ENCODE measurements at places on chromosomes 6 and 20.
A peak's percentile ranks its signal among the peaks of the same experiment; 100 is the strongest.

DNA sequence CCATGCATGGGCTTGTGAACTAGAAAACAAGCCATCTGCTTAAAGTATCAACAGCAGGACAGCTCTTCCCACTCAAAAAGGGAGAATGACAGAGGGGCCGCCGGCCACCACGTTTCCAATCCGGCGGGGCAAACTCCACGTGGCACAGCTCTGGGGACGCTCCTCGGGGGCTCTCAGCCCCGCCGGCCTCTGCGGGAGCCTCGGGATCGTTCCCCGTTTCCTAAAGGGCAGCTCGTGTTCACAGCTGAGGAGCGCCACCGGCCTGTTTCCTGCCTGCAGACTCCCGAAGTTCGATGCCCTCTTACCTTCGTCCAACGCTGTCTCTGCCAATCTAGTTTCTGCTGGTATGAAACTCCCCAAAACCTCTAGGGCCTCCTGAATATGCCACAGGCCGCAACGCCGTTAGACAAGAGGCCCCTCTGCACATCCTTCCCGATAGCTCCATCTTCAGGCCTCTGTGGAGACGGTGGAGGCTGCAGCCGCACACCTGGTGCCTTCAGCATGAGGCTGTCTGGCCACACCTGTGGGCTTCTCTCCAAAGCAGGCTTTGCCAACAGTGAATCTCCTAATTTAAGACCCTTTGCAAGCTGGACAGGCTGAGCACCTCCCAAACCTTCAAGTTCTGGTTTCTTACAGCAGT is 46.5 kb downstream of the KCNQ2 start:
- no peaks in the 10 kb centered on the region for H3K36me3 ChIP-seq
- H3K4me1 ChIP-seq: no peaks in the 10 kb centered on the region
- no peak overlapping the region for H3K27ac ChIP-seq
- no peak for DNase-seq
- H3K4me3 ChIP-seq: no peak overlapping the region

DNA sequence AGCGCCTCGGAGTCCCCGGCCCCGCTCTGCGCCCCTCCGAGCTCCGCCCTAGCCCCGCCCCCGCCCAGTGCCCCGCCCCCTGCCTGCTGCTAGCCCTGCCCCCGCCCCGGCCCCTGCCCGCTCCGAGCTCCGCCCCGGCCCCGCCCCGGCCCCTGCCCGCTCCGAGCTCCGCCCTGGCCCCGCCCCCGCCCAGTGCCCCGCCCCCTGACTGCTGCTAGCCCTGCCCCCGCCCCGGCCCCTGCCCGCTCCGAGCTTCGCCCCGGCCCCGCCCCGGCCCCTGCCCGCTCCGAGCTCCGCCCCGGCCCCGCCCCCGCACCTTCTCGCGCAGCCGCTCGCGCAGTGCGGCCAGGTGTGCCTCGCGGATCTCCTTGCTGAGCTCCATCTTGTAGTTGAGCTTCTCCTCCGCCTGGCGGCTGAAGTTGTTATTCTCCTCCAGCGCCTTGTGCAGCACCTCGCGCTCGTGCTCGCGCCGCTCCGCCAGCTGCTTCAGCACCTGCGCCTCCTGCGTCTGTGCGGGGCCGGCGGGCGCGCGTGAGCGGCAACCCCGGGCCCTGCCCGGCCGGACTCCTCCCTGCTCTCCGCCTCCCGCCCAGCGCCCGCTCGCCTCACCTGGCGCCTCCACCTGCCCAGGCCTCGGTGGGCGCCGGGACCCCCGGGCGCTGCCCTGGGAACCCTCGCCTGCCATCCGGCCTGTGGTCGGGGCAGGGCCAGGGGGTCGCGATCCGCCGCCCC is 11.3 kb downstream of the STMN3 start:
- peak overlapping the region; percentile 75 for H3K4me3 ChIP-seq
- H3K4me1 ChIP-seq: peaks cover 26% of the 10 kb centered on the region
- H3K27ac ChIP-seq: peak overlapping the region; percentile 20
- peak; percentile 99 for DNase-seq
- H3K36me3 ChIP-seq: peaks cover 2% of the 10 kb centered on the region

- DNase-seq: no peak
- peaks cover 6% of the 10 kb centered on the region for H3K4me1 ChIP-seq
- H3K27ac ChIP-seq: no peak overlapping the region
- H3K4me3 ChIP-seq: no peak overlapping the region
- no peaks in the 10 kb centered on the region for H3K27me3 ChIP-seq
These were observed 153.6 kb upstream of the CST7 start for GRCh38 chr20:24795436-24795835.

- H3K4me1 ChIP-seq: peaks cover 32% of the 10 kb centered on the region
- H3K4me3 ChIP-seq: no peak overlapping the region
- no peak for DNase-seq
- H3K27ac ChIP-seq: no peak overlapping the region
These were observed 25.8 kb upstream of the CEP85L start for GRCh38 chr6:118677193-118677592.

GRCh38 chr20:38673725-38674091 is 50.6 kb upstream of the SLC32A1 start:
- H3K27me3 ChIP-seq: peaks cover 44% of the 10 kb centered on the region
- H3K4me1 ChIP-seq: peaks cover 5% of the 10 kb centered on the region
- no peak for DNase-seq

DNA sequence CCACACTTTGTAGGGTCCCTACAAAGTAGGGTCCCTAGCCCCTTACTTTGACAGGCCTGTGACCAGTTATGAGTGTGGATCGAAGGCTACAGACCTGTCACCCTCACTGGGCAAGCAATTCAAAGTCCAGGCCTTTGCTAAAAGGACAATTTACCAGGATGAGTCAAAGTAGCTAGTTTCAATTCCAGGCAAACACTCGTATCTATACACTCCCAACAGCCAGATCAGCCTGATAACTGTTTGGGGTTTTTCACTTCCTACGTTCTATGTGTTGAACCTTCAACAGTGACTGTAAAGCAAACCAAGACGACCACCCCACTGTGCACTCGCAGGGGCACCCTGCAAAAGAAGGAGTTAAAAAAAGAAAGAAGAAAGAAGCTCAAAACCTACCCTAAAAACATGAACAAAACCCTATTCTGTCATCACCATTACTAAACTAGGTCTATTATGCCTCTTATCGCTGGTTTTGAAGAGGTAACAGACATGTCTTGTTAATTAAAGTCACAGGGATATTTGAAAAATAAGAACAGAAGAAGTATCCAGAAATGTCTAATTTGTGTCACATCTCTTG is 3.2 kb downstream of the GFOD1 start:
- peak; percentile 73 for DNase-seq
- H3K36me3 ChIP-seq: peaks cover 6% of the 10 kb centered on the region
- peaks cover 54% of the 10 kb centered on the region for H3K4me1 ChIP-seq
- peaks cover 9% of the 10 kb centered on the region for H3K27me3 ChIP-seq
- peak overlapping the region; percentile 69 for H3K4me3 ChIP-seq

DNA sequence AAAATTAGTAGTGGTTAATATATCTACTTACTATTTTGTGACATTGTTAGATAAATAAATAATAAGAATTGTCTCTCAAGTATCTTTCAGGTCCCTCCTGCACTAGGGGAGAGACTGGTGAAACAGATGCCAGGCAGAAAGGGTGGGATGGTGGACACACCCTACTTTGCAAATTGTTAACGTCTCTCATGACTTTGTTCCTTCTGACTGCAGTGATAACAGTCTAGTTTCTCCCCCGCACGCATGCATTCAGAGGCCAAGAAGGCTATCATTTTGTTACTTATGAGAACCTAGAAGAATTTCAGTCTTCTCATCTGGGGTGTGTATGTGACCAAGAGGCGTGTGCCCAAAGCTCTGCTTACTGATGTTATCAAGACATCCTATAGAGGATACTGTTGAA is 152.3 kb downstream of the EDN1 start:
- no peak overlapping the region for H3K27ac ChIP-seq
- peaks cover 3% of the 10 kb centered on the region for H3K4me1 ChIP-seq
- H3K4me3 ChIP-seq: no peak overlapping the region
- DNase-seq: no peak

DNA sequence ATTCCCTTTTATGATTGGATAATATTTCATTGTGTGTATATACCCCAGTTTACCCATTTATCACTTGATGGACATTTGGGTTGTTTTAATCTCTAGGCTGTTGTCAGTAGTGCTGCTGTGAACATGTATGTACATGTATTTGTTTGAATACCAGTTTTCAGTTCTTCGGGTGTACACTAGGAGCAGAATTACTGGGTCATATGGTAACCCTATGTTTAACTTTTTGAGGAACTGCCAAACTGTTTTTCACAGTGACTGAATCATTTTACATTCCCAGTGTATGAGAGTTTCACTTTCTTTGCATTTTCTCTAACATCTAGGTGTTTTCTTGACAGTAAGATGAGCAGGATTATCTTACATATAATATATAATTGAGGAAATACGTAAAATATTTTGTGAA is 44.7 kb upstream of the ADIG start:
- H3K27me3 ChIP-seq: no peaks in the 10 kb centered on the region
- H3K27ac ChIP-seq: no peak overlapping the region
- peaks cover 66% of the 10 kb centered on the region for H3K36me3 ChIP-seq
- peaks cover 13% of the 10 kb centered on the region for H3K4me1 ChIP-seq
- no peak for DNase-seq
- H3K4me3 ChIP-seq: no peak overlapping the region

GRCh38 chr20:21024420-21024819 is 81.7 kb downstream of the LINC00237 start:
- no peak overlapping the region for H3K4me3 ChIP-seq
- no peaks in the 10 kb centered on the region for H3K36me3 ChIP-seq
- DNase-seq: no peak
- H3K27me3 ChIP-seq: peaks cover 25% of the 10 kb centered on the region
- H3K27ac ChIP-seq: no peak overlapping the region

GRCh38 chr6:4287811-4288244 is 152.5 kb upstream of the ECI2 start:
- H3K27me3 ChIP-seq: peaks cover 4% of the 10 kb centered on the region
- no peak overlapping the region for H3K4me3 ChIP-seq
- H3K36me3 ChIP-seq: no peaks in the 10 kb centered on the region
- DNase-seq: no peak
- H3K4me1 ChIP-seq: no peaks in the 10 kb centered on the region

GRCh38 chr6:20632696-20633095 is 98.4 kb downstream of the CDKAL1 start:
- no peaks in the 10 kb centered on the region for H3K27me3 ChIP-seq
- peaks cover 16% of the 10 kb centered on the region for H3K36me3 ChIP-seq
- peaks cover 20% of the 10 kb centered on the region for H3K4me1 ChIP-seq
- no peak overlapping the region for H3K27ac ChIP-seq
- DNase-seq: no peak

GRCh38 chr6:33673851-33674250 is 37.6 kb downstream of the UQCC2 start:
- DNase-seq: no peak
- H3K36me3 ChIP-seq: peaks cover 41% of the 10 kb centered on the region
- H3K27me3 ChIP-seq: no peaks in the 10 kb centered on the region

DNA sequence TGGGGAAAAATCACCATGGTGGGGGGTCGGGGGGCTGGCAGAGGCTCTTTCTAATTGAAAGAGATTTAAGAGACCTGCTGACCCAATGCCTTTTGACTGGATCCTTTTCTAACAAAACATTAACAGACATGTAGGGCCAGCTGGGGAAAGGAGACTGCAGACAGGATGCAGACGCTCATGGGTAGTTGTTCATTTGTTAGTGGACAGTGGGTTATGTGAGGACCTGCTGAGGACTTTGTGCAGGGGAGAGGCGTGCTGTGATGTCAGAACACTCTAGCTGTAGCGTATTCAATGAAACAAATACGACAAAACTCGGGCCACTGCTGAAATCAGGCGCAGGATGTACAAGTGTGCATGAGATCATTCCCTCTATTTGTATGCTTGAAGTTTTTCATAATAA is 1.2 kb downstream of the IP6K3 start:
- H3K4me1 ChIP-seq: peaks cover 3% of the 10 kb centered on the region
- peaks cover 15% of the 10 kb centered on the region for H3K27me3 ChIP-seq
- no peak for DNase-seq

DNA sequence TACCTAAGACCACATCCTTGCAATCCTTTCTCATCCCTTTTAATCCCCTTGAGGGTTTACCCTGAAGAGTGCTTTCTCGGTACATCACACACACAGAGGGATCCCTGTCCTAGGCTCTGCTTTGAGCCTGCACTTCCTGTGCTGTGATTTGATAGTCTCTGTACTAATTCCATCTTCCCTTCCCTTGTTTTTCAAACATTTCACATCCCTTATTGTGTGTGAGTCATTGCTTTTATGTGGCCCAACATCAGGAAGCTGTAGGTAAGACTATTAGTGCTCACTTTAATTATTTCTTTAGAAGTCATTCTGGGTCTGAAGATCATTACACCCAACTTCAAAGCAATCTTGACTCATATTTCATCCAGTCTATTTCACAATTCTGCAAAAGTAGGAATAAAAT is 57.2 kb upstream of the ANKEF1 start:
- DNase-seq: no peak
- peaks cover 6% of the 10 kb centered on the region for H3K27me3 ChIP-seq
- no peak overlapping the region for H3K4me3 ChIP-seq
- peaks cover 5% of the 10 kb centered on the region for H3K4me1 ChIP-seq

- no peaks in the 10 kb centered on the region for H3K36me3 ChIP-seq
- H3K4me1 ChIP-seq: peaks cover 4% of the 10 kb centered on the region
- no peak for DNase-seq
- H3K4me3 ChIP-seq: no peak overlapping the region
- peaks cover 14% of the 10 kb centered on the region for H3K27me3 ChIP-seq
These were observed 40.7 kb downstream of the CPXM1 start for GRCh38 chr20:2759603-2760296.

GRCh38 chr20:43662943-43663655 is 3.8 kb upstream of the MYBL2 start:
- no peaks in the 10 kb centered on the region for H3K36me3 ChIP-seq
- no peak overlapping the region for H3K4me3 ChIP-seq
- H3K4me1 ChIP-seq: peaks cover 4% of the 10 kb centered on the region
- peaks cover 5% of the 10 kb centered on the region for H3K27me3 ChIP-seq

DNA sequence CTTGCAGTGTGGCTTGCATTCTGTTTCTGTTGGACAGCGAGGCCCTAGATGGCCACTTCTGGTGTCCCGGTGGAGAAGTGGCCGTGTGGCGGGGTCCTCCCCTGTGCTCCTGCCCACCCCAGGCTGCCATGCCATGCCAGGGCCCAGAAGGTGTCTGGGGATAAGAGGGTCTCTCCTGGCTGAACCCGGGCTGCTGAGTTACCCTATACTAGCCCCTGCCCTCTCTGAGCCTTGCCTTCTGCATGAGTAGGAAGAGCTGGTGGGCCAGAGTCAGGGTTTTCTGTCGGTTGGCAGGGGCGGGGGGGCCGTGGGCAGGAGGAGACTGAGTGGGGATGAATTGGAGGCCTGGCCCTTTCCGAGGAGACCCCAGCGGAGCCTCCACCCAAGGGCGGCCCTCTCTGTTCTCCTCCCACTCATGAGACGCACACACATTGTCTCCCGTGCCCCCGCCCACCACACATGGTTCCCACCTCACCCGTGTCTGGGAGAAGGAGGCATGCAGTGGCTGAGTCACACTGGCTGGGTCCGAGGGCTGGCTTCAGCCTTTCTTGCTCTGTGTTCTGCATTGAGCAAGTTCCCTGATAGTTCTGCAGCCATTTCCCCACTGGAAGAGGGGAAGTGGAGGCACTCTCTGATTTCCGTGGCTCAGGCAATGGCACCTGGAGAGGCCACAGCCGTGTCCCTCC is 24.6 kb downstream of the VSTM2L start:
- no peaks in the 10 kb centered on the region for H3K4me1 ChIP-seq
- H3K36me3 ChIP-seq: no peaks in the 10 kb centered on the region
- H3K4me3 ChIP-seq: no peak overlapping the region
- DNase-seq: no peak

- peak overlapping the region; percentile 80 for H3K4me3 ChIP-seq
- H3K27ac ChIP-seq: no peak overlapping the region
- no peaks in the 10 kb centered on the region for H3K36me3 ChIP-seq
These were observed 39.9 kb upstream of the HMGA1 start for GRCh38 chr6:34196833-34197195.

- H3K4me3 ChIP-seq: no peak overlapping the region
- H3K27ac ChIP-seq: no peak overlapping the region
- H3K36me3 ChIP-seq: peaks cover 7% of the 10 kb centered on the region
- H3K4me1 ChIP-seq: peaks cover 23% of the 10 kb centered on the region
- DNase-seq: no peak
These were observed 42.2 kb downstream of the GFOD1 start for GRCh38 chr6:13445005-13445743.

Data from activated CD4-positive, alpha-beta T cell treated with anti-CD3 and anti-CD28 coated beads, Interleukin-2, amount 10 ng/mL, durations not matched to agents 24 days and 14 days (primary cell).